ENCODE measurements at places on chromosomes 1 and 21.

- DNase-seq: no peak
These were observed 586 bp downstream of the COL24A1 start for GRCh38 chr1:86155807-86156565.

DNA sequence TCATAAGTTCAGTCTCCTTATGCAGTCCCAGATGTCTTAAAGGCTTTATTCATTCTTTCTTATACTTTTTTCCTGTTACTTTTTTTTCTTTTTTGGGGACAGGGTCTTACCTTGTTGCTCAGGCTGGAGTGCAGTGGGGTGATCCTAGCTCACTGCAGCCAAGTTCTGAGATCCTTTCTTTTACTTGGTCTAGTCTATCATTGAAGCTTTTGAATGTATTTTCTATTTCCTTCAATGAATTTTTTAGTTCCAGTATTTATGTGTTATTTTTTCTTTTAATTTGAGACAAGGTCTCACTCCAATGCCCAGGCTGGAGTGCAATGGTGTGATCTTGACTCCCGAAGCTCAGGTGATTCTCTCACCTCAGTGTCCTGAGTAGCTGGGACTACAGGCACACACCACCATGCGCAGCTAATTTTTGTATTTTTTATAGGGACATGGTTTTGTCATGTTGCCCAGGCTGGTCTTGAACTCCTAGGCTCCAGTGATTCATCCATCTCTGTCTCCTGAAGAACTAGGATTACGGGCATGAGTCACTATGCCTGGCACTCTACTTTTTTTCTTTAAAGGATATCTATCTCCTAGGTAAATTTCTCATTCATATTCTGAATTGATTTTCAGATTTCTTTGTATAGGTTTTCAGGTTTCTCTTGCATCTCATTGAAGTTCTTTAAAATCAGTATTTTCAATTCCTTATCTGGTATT lies 26.1 kb upstream of the GTF2B start:
- DNase-seq: no peak

DNA sequence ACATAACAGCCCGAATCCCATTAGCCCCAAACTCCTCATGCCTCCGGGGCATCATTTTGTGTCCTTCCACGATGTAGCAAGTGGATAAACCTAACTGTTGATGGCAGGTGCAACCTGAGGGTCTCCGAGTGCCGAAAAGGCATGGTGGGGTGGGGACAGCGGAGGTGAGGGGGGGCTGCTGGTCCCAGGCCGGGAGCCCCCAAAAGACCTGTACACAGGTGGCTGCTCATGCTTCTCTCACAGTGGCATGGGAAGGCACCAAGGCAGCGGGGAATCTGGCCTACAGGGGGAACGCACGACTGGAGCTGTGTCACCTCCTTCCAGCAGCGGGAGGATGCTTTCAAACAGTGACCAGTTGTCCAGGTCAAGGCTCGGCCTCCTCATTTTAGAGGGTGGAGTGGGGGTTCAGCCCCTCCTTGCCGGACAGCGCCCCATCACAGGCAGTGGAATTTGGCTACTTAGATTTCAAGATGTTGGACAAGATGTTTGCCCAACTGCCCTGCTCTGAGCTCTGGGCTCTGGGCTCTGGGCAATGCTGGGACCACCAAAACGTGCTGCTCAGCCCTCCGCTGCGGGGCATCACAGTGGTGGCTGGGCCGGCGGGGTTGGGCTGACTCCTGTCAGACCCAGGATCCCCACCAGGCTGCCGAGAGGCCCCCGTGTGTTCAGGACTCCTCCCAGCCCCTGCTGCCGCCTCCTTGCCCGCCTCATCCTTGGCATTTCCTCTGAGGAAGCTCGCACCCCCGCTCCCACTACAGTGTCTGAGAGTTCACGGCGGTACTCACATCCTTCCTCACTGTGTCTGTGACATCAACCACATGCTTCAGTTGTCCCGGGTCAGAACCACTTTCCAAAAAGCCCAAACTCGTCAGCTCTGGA lies 7.6 kb downstream of the DNMT3L start:
- no peak for DNase-seq

- DNase-seq: no peak
These were observed 548 bp upstream of the CDC20 start for GRCh38 chr1:43358121-43358745.

- no peak for DNase-seq
These were observed 1.1 kb downstream of the FCRLB start for GRCh38 chr1:161722406-161722805.

DNA sequence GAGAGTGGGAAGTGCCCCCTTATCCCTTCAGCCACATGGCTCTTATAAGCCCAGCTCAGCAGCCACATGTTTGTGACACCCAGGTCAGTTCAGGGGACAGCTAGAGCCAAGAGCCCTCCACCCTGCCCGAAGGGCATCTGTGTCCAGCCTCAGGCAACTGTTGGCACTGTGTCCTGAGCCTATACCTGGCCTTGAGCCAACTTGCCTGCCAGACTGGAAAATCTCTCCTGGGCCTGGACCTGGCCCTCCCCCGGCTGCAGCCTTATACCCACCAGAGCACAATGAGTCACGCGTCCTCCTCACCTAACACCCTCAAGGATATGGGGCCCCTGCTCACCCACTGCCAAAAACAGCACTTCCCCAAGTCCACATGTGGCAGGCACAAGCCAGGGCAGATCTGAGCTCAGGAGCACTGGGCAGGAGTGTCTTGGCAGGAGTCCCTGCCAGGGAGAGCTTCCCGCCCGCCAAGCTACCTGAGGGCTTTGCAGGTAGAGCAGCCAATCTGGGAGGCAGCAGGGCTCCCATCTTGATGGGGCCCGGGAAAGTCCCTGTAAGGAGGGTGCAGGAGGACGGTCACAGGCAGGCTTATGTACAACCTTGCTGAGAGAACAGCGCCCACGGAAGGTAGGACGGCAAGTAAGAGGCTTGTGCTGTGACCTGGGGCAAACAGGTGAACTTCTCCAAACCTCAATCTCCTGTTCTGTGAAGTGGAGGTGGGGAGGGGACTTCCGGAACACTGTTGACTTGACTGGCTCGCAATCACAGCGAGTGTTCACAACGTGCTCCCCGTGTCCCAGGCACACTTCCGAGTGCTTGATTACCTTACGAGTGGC lies 19.8 kb upstream of the HSPG2 start:
- no peak for DNase-seq

DNA sequence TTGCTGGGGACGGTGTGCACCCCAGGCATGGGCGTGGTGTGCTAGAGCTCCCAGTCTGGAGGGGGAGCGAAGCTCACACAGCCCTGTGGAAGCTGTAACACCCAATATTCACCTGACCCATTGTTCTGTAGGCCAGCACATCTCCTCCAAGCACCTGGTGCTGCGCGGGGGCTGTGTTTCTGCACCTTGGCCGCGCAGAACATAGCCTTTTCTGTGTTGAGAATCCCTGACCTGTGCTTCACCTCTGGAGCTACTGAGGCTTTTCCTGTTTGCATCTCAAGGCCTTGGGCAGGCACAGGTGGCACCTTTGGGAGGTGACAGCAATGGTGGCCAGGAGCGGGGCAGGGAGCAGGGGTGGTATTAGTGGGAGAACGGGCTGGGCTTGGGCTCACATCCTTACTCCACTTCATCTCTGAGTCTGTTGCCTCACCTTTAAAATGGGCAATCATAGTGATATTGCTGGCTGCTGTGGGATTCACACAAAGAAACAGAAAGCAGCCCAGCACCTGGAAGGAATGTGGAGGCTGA lies 343.9 kb upstream of the AJAP1 start:
- no peak for DNase-seq

- DNase-seq: no peak
These were observed 35.3 kb downstream of the FNBP1L start for GRCh38 chr1:93483200-93483599.

DNA sequence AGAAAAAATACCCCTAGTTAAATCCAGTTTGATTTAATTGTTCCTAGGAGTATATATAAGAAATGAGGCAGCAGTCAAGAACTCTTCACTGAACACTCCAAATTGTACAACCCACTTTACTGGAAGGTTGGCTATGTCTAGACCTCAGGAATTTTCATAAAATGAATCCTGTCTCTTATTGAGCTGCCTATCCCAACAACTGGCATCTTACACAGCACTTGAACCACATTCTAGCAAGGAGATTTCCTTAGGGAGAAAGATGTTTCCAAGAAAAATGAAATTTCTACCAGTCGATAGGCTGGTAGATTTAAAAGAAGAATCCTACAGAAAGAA lies 16.3 kb downstream of the RNF19B start:
- no peak for DNase-seq

DNA sequence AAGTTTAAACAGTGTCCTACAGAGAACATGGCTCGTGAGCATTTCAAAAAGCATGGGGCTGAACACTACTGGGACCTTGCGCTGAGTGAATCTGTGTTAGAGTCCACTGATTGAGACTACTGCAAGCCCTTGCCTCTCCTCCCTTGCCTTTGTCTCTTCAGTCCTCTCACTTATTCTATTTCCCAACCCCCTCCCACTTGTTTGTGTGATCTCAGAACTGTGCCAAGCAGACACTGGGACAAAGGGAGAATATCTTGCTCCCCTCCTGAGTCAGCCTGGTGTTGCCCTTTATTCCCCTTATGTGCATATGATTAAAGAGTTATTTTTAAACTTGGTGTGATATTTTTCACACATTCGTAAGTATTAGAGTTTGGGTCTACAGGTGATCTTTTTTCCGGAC lies 11.1 kb upstream of the RPRD2 start:
- DNase-seq: no peak

GRCh38 chr1:229430761-229431283 lies 3.1 kb downstream of the ACTA1 start:
- DNase-seq: no peak

GRCh38 chr1:219264561-219264960 lies 90.9 kb downstream of the LYPLAL1 start:
- no peak for DNase-seq

DNA sequence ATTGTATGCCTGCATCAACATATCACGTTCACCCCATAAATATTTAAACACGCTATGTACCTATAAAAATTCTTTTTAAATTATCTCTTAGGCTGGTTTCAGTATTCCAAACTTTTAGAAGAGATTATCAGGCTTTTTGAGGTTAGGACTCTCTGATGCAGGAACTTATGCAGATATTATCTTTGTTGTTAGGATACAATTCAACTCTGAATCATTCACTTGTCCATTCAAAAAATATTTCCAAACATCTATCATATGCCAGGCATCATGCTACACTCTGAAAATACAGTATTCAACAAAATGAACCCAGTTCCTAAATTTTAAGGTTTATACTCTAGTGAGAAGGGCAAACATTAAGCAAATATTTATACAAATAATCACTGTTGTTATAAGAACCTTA lies 40.5 kb downstream of the ASH1L start:
- DNase-seq: no peak

- DNase-seq: no peak
These were observed 42.9 kb downstream of the INKA2 start for GRCh38 chr1:111696330-111696729.

- DNase-seq: no peak
These were observed 46.7 kb upstream of the FOXO6 start for GRCh38 chr1:41314376-41315145.

GRCh38 chr1:216095400-216095799 lies 327.8 kb downstream of the USH2A start:
- no peak for DNase-seq

DNA sequence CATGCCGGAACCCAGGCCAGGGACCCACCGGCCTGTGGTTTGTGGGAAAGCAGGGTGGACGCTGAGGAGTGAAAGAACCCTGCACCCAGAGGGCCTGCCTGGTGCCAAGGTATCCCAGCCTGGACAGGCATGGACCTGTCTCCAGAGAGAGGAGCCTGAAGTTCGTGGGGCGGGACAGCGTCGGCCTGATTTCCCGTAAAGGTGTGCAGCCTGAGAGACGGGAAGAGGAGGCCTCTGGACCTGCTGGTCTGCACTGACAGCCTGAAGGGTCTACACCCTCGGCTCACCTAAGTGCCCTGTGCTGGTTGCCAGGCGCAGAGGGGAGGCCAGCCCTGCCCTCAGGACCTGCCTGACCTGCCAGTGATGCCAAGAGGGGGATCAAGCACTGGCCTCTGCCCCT lies 18.5 kb downstream of the CSF1 start:
- DNase-seq: no peak

GRCh38 chr1:29521811-29522580 lies 285.7 kb downstream of the PTPRU start:
- DNase-seq: no peak

All from AG09319 (cell line).